ENCODE measurements at places on chromosomes 5 and 9.

DNA sequence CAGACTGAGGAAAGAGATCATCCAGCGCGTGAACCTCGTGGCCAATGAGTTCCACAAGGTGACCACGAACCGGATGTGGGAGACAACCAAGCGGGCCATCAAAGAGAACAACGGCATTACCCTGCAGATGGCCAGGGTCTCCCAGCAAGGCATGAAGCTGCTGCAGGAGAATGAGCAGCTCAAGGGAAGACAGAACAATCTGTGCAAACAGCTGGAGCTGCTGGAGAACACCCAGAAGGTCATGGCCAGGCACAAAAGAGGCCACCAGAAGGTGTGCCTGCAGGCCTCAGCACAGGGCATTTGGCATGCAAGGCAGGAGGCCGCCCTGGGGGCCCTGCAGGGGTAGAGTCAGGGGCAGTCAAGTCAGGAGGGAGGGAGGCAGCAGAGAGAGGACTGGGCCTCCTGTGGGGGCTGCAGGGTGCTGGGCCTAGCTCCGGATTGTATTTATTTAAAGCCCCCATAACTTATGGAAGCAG lies 4.2 kb downstream of the PTRH1 start:
- DNase-seq: no peak

- no peak for DNase-seq
Observed at GRCh38 chr9:126857261-126857960, 3.0 kb upstream of the ZBTB34 start.

- peak; percentile 63 for DNase-seq
Observed at GRCh38 chr9:13750061-13750460, 470.6 kb upstream of the MPDZ start.

- DNase-seq: peak; percentile 67
Observed at GRCh38 chr5:131430794-131431193, 166.9 kb downstream of the CDC42SE2 start.

- DNase-seq: no peak
Observed at GRCh38 chr9:107211284-107211923, 71.7 kb upstream of the RAD23B start.

DNA sequence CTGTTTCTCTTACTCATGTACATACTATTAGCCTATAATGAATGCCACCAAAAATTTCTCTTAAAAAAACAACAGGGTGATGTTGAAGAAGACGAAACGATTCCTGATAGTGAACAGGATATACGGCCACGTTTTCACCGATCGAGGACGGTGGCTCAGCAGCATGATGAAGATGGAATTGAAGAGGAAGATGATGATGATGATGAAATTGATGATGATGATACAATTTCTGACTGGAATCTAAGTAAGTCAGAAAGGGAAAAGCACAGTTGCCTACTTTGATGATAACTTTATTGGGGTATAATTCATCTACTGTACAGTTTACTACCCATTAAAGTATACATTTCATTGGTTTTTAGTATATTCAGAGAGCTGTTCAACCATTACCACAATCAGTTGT lies 66.5 kb downstream of the TNPO1 start:
- no peak for DNase-seq

DNA sequence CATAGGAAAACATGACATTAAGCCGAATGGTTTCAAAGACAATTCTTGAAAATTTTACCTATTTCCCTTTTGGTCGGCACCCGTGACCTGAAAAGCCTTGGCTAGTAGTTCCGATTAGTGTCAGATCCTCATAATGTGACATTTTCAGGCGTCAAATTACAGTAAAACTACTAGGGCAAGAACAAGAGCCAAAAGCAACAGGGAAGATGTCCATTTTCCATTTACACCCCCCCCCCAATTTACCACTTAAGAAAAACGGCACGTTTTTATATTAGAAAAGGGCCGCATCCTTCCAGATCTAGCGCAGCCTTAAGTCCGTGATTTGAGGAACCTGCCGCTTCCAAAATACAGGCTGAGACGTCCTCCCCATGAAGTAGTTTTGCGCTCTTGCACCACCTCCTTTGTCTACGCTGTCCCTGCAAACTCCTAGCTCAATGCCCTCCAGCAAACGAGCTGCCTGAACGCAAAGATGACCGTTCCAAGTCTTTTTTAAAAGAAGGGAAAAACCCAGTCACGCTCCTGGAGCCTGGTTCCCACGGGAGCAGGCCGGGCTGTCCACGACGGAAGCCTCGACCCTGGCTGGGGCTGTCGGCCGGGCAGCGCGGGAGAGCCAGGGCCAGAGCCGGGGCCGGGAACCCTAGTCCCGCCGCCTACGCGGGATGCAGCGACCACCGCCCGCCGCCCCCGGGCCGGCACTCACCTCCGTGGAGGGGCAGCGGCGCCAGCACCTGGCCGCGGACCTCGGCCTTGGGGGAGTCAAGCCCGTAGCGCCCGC lies 616 bp downstream of the RNF130 start:
- DNase-seq: peak; percentile 53

- no peak for DNase-seq
Observed at GRCh38 chr9:28342815-28343338, 769.6 kb upstream of the C9orf72 start.

GRCh38 chr5:173733021-173733420 lies 116.6 kb upstream of the BOD1 start:
- DNase-seq: no peak

DNA sequence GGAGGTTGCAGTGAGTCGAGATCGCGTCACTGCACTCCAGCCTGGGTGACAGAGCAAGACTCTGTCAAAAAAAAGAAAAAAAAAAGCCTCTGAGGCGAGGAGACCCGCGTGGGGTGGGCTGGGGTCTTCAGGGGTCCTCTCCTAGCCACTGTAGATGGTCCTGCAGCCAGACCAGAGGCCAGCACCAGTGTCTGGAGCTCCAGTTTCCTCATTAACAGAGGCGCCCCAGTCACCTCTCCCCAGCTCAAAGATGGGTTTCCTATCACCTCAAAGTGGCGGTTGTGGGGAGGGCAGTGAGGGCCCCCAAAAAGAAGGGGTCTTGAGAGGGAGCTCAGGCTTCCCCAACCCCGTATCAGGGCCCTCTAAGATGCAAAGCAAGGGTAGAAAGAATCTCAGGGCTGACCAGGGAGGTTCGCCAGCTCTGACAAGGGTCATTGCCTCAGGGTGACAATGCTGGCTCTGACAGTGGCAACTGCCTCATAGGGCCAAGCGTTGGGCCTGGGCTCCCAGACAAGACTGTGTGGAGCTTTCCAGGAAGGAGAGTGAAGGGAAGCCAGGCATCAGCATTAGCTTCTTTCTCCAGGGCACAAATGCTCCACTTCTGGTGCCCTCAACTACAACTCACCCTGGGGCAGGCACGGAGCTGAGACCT lies 15.0 kb downstream of the STK10 start:
- DNase-seq: no peak

DNA sequence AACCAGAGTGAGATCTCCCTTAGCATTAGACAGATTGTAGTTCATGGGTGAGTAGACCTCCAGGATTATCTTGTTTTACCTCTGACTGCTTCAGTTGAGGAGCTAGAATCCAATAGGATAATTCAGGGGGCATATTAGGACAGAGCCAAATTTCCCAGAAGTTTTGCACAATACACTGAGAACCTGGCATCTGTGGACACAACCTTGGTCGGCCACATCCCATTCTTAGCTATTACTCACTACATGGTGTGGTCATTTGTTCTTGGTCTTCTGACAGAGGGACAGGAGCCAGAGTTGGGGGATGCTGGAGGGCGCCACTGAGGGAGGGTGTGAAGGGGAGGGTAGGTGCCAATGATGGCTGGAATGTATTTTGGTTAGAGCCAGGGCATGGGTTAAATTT lies 66.6 kb downstream of the NPR3 start:
- peak; percentile 76 for DNase-seq

- no peak for DNase-seq
Observed at GRCh38 chr5:50663636-50664035, 2.8 kb upstream of the PARP8 start.

GRCh38 chr9:23941051-23941450 lies 115.0 kb upstream of the ELAVL2 start:
- no peak for DNase-seq

DNA sequence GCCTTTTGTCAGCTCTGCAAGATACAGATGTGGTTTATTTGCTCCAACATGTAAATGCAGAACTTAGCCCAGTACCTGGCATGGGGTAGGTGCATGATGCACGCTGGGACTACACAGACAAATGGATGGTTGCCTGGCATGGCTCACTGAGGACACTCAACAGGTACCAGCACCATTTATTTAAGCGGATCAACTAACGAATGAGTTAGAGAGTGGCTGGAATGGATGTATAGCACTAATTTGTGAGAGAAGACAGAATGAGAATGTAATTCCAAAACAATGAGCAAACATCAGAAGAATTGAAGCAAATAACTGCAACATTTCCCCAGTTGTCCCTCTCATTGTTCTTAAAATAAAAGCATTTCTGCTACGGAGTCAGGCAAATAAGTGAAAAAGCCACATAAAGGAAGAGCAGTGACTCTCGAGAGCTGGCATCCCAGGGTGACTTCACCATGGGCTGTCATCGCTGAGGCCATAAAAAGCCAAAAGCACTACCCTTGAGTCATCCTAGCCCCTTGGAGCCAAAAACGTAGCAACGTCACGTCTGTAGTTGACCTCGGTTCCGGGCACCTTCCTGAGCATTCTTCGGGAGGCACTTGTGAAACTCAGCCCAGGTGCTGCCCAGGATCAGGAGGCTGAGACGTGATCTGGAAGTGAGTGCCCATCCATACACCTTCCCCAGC lies 290.3 kb downstream of the NSG2 start:
- no peak for DNase-seq

DNA sequence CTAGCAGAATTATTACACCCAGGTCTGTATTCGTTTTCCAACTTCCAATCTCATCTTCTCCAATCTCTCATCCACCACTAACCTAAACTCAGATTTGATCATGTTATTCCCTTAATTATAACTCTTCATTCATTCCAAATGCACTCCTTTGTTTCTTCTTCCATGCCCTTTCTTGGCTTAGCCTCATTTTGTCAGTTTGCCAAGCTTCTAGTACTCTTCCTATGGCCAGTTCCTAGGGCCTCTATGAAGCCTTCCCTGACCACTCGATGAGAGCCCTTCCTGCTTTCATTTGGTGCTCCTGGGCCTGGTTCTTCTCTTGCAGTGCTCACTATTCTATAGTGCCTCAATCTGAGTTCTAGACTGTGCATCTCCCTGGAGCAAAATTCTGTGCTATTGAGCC lies 5.8 kb downstream of the FAM219A start:
- DNase-seq: no peak

DNA sequence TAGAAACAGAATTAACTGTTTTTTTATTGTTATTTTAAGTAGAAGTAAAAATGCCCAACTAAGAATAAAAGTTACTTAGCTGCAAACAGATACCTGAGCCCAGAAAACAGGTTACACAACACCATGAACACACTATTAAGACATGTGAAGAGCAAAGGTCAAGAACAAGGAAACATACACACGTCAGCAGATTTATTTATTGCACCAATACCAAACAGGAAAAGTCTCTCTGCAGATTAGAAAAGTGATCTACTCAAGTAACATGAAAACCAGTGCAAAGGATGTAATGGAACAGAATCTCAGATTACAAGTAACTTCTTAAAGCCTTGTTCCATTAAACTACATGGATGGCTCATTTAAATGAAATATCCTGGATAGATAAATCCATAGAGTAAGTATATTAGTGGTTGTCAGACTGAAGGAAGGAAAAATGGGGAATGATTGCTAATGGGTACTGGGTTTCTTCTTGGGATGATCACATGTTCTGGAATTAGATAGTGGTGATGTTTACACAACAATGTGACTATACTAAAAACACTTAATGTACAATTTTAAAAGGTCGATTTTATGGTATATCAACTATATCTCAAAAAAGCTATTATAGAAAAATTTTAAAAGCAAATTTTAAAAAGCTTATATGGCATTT lies 6.1 kb downstream of the SAR1B start:
- peak; percentile 77 for DNase-seq

DNA sequence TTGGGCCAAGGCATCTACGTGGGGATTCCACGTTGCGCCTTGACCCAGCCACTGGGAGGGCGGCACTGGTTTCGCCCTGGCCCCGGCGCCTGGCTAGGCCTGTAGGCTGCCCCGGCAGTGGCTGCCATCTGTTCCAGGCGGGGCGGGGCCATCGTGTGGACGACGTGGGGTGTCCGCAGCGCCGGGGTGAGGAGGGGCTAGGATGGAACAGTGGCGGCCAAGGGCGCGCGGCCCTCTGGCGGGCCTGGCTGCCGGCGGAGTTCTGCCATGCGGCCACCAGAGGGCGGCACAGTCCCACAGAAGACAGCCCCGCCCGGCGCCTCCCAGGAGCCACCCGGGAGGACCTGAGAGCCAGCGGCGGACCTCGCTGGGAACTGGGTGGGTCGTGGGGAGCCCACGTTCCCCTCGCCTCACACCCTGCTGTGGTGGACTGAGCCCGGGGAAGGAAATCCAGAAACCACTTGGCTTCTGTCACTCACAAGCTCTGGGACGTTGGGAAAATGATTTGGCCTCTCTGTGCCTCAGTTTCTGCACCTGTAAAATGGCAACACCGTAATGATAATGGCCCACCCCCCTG lies 22.6 kb upstream of the RAPGEF1 start:
- peak; percentile 45 for DNase-seq

GRCh38 chr9:1870915-1871314 lies 144.2 kb upstream of the SMARCA2 start:
- DNase-seq: no peak

GRCh38 chr5:133995341-133995740 lies 9.4 kb downstream of the VDAC1 start:
- no peak for DNase-seq
